ENCODE measurements at places on chromosomes 3 and 15. TPM values are rescaled to one million over a fixed set of nuclear protein-coding genes. Genes with fewer than 3 reads are reported as not detected.

Gene IL5RA
- polyA plus RNA-seq, result not detected

Gene SPINK8
- not detected for polyA plus RNA-seq

Gene MYRIP
- polyA plus RNA-seq, result 0.54 TPM

- no peaks in the 10 kb centered on the region for H3K36me3 ChIP-seq
- peak; percentile 17 for DNase-seq
- no peak overlapping the region for H3K4me3 ChIP-seq
These were observed 153.1 kb downstream of the PEAK1 start for GRCh38 chr15:77266708-77267386.

- H3K36me3 ChIP-seq, result no peaks in the 10 kb centered on the region
- no peak overlapping the region for H3K27ac ChIP-seq
- DNase-seq, result no peak
- no peaks in the 10 kb centered on the region for H3K4me1 ChIP-seq
These were observed 20.3 kb upstream of the ABTB1 start for GRCh38 chr3:127652246-127652995.

DNA sequence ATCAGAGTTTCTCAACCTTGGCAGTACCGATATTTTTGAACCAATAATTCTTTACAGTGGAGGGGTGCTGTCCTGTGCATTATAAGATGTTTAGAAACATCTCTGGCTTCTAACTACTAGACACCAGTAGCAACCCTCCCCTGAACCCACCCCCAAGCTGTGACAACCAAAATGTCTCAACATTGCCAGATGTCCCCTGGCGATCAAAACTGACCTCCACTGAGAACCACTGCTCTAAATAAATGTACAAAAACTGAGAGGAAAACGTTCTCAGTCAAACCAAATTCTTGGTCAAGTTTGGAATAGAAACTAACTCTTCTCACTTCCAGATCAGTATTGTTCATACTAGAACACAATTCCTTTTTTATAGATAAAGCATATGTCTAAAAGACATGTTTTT is 58.5 kb downstream of the GPR160 start:
- H3K4me1 ChIP-seq, result no peaks in the 10 kb centered on the region
- no peak overlapping the region for H3K4me3 ChIP-seq
- H3K27me3 ChIP-seq, result no peaks in the 10 kb centered on the region
- peaks cover 49% of the 10 kb centered on the region for H3K36me3 ChIP-seq
- DNase-seq, result no peak

- H3K36me3 ChIP-seq, result no peaks in the 10 kb centered on the region
- no peak overlapping the region for H3K4me3 ChIP-seq
- DNase-seq, result no peak
- H3K4me1 ChIP-seq, result no peaks in the 10 kb centered on the region
- H3K27ac ChIP-seq, result no peak overlapping the region
These were observed 332.0 kb downstream of the FHIT start for GRCh38 chr3:60919296-60919695.

DNA sequence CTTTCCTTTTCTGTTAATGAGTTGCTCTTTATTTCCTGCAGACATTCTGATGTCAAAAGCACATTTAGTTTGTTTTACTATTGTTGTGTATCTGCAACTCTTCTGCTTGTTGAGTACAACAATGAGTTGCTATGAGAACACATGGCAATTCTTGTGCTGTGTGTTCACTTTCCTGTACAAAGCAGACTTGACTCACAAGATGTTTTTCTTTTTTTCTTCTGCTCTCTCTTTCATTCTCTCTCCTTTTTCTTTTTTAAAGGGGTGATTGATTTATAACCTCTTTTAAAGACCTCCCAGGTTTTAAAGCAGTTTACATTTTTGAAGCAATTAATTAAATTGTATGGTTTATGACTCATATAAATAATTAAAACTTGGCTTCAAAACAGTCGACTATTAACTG is 31.6 kb upstream of the ABHD10 start:
- H3K4me1 ChIP-seq, result no peaks in the 10 kb centered on the region
- H3K4me3 ChIP-seq, result no peak overlapping the region
- no peak overlapping the region for H3K27ac ChIP-seq
- no peak for DNase-seq
- H3K27me3 ChIP-seq, result no peaks in the 10 kb centered on the region

- no peaks in the 10 kb centered on the region for H3K36me3 ChIP-seq
- DNase-seq, result no peak
- H3K27ac ChIP-seq, result no peak overlapping the region
- 0 out of 2 replicates have a peak, but pooled peaks cover 1% of the 10 kb centered on the region for H3K4me1 ChIP-seq
These were observed 26.6 kb downstream of the ITGB5 start for GRCh38 chr3:124860599-124860998.

All from H1 (cell line).